ENCODE measurements at places on chromosomes 6 and 20.

GRCh38 chr6:117118490-117118889, 146.9 kb upstream of the VGLL2 start:
- no peak for DNase-seq

GRCh38 chr6:157908369-157909281, 73.0 kb upstream of the SYNJ2 start:
- DNase-seq = no peak

DNA sequence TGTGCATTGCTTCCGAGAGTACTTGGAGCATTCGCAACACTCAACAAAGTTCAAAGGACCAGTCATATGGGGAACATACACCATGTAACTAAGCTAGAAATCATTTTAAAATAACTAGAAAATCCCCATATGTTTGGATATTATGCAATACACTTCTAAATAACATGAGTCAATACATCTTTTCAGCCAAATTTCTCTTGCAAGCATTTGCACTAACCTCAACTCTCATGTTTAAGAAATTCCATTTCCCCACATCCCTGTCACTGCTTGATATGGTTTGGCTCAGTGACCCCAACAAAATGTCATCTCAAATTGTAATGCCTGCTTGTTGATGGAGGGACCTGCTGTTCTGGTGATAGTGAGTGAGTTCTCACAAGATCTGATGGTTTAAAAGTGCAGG, 85.7 kb upstream of the CST7 start:
- DNase-seq = no peak

GRCh38 chr6:28558629-28559028, 32.9 kb downstream of the GPX5 start:
- DNase-seq = no peak

DNA sequence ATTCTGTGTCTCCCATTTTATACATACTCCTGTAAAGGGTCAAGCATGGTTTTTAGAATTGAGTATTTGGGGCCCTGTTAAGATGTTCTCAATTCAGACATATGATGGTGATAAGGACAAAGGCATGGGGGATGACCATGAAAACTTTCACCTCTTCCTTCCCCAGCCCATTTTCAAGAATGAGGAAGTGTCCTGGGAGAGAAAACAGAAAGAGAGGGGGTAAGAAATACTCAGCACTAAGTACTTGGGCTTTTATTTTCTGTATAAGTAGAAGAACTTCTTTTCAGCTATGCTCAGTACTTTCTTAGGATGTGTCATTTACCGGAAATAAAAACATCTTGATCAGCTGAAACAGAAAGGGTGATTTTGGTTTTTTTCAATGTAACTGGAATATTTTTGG, 10.9 kb upstream of the MBOAT1 start:
- no peak for DNase-seq

DNA sequence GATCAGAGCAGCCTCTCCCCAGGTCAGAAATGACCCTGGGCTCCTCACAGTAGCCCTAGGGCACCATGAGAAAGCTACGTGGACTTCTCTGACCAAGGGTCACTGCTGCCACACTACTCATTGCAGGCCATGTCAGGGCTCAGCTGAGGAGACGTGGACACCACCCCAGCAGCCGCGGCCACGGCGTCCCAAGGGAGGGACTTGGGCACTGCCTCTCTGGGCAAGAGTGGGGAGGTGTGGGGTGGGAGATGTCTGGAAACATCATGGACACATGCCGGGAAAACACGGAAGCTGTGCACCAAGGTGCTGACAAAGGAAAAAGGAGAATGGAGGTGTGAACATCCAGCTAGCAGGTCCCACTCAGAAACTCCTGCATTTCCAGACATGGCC, 9.0 kb downstream of the GMEB2 start:
- DNase-seq = no peak

GRCh38 chr6:30042476-30042875, 18.6 kb upstream of the POLR1H start:
- DNase-seq = no peak

DNA sequence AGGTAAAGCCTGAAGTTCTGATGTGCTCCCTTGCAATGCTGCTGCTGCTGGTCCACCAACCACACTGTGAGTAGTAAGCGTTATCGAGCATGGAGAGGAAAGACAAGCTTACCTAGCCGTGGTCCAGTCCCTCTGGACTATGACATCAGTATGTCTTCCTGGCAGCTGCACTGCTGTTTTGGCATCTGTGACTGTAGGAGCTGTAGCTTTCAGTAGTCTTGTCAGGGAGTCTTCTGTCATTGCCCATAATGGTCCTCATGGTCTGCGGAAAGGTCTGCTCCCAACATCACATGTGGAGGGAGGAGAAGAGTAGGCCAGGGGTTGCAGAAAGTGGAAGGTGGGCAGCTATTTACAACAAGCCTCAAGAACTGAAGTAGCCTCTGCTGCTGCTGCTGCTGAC, 26.8 kb upstream of the TMEM217 start:
- DNase-seq = no peak

DNA sequence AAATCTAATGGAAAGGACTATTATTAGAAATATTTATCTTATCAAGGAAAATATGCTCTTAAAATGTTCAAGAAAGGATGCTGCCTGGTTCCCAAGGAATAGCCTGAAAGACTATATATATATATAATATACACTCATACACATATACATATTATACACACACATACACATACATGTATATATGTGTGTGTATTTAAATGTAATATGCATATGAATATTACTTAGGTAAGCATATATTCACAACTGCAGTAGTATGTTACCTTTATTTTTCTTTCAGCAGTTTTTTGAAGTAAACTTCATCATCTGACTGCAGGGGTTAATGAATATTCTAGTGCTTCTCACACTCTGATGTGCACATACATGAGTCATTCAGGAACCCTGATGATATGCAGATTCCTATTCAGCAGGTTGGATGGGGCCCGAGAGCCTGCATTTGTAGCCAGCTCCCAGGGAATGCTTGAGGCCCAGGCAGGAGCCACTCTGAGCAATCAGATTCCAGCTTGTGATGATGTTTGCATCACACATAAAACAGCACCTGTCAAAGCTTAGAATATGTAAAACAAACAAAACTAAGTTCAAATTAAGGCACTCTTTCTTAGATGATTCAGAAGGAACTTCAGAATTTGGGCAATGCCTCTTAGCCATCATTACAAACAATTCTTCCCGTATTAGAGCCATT, 16.1 kb downstream of the MYLK4 start:
- DNase-seq = no peak

DNA sequence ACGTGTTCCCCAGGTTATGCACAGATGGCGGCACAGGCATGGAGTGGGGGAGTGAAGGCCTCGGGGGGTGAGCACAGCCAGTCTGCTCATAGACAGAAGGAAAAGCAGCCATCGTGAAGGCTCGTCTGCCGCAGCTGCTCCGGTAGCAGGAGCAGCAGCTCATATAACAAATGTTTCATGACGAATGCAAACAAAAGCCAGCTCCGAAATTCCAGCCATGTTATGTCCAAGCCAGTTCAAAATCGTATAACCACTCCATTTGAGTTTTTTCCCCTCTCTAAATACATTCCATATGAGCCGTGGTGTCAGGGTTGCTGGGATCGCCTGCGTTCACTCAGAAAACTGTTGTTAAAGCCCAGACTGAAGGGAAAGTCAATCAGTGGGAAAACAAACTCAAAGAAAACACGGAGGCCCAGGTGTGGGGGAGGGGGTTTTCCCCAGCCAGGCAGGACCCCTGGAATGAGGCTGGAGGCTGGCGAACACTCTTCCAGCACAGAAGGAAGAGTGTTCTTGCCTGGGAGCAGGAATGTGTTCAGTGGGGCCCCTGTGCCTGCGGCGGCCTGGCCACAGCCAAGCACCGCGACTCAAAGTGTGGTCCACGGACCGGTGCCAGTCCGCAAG, 280.4 kb upstream of the TAB2 start:
- no peak for DNase-seq

- DNase-seq = no peak
Measured at GRCh38 chr20:36549628-36549941, 8.3 kb downstream of the MYL9 start.

DNA sequence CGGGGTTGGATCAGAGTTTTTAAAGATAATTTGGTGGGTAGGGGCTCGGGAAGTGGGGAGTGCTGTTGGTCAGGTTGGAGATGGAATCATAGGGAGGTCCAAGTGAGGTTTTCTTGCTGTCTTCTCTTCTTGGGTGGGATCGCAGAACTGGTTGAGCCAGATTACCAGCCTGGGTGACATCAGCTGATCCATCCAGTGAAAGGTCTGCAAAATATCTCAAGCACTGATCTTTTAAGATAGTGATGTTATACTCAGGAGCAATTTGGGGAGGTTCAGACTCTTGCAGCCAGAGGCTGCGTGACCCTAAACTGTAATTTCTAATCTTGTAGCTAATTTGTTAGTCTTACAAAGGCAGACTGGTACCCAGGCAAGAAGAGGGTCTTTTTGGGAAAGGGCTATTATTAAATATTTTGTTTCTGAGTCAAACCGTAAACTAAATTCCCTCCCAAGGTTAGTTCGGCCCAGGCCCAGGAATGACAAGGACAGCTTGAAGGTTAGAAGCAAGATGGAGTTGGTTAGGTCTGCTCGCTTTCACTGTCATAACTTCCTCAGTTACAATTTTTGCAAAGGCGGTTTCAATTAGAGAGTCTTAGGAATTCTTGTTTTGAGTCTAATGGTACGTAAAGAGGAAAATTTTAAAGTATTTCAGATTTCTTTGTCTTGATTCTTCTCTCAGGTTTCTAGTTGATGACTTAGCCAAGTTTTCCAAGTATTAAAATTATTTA, 53.1 kb downstream of the SCAF8 start:
- DNase-seq = no peak

DNA sequence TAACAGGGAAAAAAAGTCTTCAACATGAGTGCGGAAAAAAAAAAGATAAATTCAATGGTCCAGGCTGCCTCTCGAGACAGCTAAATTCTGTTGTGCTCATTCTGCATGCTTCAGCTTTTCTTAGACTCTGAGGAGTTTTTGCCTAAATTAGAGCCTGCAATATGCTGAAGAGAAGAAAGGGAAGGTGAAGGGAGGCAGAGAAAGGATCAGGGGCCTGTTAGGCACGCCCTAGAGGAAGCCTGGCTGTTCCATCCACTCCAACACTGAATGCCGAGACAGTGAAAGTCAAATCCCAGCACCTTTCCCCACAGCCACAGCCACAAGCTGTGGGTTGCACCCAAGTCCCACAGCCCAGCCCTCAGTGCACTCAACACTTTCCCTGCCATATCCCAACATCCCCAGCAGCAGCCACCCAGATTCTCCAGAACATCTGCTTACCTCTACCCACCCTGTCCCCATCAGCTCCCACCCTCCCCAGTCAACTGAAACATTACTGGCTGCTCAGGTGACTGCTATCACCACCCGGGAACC, 37.3 kb downstream of the PREX1 start:
- no peak for DNase-seq

DNA sequence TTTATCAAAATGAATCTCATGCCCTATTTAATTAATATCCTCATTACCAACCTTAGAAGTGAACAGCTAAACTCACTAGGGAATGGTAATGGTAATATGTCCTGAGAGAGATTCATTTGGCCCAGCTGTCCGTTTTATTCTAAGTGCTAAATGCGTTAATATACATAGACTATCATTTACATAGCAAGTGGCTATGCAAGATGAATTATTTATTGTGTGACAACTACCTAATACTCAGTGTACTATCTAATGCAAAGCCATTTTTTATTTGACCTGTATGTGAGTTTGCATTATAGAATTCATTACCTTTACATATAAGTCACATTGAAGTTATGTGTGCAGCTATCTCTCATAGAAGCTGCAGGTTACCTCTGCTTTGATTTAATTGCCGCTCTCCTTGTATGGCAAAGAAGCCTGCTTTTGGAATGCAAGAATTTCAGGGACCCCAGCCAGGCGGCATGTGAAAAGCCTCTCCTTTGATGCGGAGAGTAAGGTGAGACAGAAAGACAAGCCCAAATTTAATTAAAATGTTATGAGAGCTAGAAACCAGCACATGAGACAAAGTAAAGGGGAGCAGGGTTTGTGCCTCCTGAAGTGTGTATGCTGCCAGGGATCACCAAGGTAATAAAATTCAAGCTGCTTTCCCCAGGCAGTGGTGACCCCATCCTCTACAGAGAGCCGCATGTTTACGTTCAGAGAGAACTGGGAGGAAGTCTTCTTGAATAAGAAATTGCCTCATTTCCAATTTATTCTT, 693.0 kb upstream of the MAP3K7 start:
- DNase-seq = no peak

DNA sequence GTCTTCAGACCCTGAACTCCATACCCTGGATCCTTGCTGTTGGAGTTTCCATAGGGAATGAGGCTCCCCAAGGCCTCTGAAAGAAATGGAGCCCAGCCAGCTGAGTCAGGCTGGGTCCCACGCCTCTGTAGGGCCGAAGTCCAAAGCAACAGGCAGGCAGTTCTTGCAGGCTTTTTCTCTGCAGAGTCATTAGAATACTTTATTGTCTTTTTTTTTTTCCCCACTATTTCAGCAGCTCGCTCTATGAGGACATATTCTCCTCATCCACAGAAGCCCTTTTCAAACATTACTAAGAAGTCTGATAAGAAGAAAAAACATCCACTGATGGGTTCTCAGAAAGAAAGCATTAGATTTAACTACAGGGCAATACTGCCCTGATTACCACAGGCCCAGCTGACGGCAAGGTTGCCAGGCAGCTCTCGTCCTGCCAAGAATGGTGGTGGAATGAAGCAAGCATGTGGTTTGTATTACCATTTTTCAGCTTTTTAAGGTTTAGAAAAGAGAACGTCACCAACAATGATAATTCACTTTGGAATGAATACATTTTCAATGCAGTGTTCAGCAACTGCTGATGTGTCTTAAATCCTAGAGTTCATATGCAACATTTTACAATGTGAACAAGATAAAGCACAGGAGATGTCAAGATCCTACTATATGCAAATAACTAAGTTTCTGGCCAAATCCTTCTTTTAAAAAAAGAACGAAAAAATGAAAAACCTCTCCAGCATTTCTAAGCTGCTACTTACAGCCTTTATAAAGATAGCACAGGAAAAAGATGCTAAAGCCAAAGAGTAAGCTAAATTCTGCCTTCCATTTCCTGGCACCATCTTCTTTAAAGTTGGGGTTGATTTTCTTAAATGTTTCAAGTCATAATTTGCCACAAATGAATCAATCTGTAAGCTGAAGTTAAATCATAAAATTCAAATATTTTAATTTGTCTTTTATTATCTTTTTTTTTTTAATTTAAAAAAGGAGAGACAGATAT, 223.6 kb upstream of the CITED2 start:
- DNase-seq = peak; percentile 66

DNA sequence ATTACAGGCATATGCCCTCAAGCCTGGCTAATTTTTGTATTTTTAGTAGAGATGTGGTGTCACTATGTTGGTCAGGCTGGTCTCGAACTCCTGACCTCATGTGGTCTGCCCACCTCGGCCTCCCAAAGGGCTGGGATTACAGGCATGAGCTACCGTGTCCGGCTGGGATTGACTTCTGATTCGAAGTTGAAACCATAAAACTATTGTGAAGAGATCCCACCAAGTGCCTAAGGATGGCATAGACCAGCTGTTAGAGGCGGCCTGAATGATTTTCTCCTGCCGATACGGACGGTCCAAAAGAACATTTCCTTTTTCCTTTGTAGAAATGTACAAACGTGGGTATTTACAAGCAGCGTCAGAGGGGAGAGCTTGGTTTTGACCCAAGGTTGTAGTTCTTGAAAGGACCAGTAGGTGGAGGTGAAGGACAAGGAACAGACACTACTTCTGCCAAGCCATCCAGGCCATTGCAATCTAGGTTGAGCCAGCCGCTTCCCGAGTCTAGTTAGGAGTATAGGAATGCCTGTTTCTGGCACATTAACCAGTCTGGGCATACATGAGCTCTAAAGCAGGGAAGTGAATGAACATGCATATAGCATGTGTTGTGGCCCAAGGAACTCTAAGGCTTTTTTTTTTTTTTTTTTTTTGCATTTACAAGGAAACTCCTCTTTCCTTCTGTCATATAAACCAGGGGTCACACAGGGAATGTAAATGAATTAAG, 29.0 kb downstream of the MOCS3 start:
- DNase-seq = peak; percentile 87

- DNase-seq = no peak
Measured at GRCh38 chr6:145816392-145816791, 1.8 kb upstream of the FBXO30 start.
